ENCODE measurements at places on chromosomes 3 and 15.

GRCh38 chr3:155106119-155106518 is 26.0 kb downstream of the MME start:
- DNase-seq: no peak

DNA sequence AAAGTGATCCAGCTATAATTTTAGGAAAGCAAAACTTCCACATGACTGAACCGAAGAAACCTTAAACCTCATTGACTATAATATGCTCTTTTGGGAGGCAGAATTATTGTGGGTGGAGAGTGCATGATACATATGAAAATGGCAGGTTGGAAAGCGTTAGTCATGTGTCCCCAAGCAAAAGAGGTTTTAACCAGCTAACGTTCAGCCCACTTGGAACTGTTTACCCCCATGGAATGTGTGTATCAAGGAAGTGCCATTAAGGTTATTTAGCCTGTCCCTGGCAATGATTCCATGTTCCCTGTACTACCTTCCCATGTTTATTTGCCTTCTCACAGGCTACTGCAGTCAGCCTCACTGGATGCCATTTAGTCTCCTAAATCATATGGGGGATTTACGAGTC is 44.1 kb upstream of the LRRC58 start:
- no peak for DNase-seq

GRCh38 chr15:80744415-80744814 is 34.8 kb upstream of the CEMIP start:
- DNase-seq: no peak

- peak; percentile 3 for DNase-seq
Measured at GRCh38 chr3:154040283-154040682, 80.9 kb upstream of the ARHGEF26 start.

DNA sequence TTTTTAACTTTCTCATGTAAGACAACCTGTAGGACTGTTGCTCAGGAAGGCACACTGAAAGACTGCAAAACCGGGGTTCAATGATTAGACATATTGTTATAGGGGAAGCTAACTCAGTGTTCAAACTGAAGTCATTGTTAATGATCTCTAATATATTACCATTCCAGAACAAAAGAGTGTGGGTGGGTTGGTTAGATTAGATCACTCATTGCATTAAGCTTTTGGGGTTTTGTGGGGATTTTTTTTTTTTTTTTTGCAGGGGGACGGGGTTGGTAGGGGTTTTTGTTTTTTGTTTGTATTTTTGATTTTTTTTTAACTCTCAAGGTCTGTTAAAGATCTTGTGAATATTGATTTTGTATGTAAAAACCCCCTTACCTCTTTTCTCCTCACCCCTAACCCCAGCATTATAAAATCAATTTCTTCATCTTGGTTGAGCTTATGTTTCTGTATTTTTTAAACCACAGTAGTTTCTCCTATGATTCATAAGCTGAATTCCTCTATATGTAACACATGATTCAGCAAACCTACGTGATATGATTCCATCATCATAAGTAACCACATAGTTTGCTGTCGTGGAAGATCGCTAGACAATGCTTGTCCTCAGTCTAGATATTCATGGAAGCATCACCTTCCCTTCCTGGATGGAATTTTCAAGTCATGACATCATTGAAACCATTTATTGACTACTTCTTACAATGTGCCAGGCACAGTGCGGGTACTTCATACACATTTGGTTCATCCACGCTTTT is 544.1 kb upstream of the MDFIC2 start:
- DNase-seq: no peak

- no peak for DNase-seq
Measured at GRCh38 chr3:190886945-190887344, 24.5 kb upstream of the GMNC start.

DNA sequence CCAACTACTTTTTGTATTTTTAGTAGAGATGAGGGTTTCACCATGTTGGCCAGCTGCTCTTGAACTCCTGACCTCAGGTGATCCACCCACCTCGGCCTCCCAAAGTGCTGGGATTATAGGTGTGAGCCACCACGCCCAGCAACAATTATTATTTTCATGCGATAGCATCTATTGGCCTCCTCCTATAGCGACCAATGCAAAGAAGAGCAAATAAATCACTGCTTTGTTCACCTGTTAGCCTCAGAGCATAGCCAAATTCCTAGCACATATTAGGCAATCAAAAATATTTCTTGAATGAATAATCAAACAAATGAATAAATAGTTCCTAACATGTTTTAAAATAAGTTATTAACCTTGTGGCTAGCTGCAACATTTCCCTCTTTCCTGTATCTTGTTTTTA is 36.8 kb upstream of the TNFSF10 start:
- no peak for DNase-seq

GRCh38 chr3:85387913-85388505 is 429.2 kb downstream of the CADM2 start:
- no peak for DNase-seq

DNA sequence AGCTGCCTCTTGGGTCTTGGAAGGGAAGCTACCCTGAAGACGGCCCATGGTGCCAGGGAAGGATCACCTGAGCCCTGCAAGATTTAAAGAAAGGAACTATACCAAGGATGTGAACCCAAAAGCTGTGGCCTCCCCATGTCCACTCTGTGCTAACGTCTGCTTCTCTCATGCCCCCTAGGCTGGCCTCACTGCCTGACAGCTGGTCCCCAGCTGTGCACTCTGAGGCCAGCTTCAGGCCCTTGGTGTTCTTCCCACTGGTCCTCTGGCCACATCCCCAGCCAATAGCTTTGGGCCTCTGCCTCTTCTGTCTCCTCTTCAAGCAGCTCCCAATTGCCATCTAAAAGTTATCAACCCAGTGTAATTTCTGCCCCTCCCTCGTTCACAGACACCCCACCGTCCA is 5.2 kb upstream of the LRRK1 start:
- no peak for DNase-seq

- no peak for DNase-seq
Measured at GRCh38 chr3:168213920-168214319, 118.2 kb upstream of the GOLIM4 start.

- DNase-seq: no peak
Measured at GRCh38 chr15:69358850-69359249, 55.3 kb upstream of the KIF23 start.

DNA sequence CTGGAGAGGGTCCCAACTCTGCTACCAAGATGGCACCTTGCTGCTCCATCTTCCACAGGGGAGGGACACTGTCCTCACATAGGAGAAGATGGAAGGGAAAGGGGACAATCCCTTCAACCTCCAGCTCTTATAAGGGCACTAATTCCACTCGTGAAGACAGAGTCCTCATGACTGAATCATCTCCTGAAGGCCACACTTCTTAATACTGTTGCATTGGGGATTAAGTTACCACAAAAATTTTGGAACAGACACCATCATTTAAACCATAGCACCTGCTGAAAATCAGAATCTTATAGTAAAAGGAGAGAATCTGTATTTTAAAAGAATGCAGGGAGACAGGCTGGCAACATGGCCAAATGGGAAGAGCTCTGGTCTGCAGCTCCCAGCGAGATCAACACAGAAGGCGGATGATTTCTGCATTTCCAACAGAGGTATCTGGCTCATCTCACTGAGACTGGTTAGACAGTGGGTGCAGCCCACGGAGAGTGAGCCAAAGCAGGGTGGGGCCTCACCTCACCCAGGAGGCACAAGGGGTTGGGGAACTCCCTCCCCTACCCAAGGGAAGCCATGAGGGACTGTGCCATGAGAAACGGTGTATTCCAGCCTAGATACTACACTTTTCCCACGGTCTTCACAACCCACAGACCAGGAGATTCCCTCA is 69.4 kb upstream of the LIPC start:
- peak; percentile 18 for DNase-seq

DNA sequence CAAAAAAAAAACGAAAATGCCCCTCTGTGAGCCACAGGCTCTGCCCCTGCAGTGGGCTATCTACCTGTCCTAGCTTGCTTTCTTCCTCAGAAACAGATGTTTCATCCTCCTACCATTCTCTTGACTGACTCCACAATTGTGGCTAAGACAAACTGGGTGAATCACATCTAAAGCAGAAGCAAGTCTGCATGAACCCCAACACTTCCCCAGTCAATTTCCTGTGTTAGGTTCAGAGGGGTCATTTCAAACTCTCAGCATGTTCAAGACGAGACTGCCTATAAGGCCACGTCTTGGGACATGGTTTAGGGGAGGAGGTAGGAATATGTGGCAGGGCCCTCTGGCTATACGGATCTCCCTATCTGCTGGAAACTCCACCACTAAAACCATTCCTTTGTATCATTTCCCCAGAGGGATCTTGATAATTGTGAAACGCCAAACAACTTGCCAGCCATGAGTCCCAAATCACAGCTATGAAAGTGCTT is 28.6 kb upstream of the ANKDD1A start:
- no peak for DNase-seq

DNA sequence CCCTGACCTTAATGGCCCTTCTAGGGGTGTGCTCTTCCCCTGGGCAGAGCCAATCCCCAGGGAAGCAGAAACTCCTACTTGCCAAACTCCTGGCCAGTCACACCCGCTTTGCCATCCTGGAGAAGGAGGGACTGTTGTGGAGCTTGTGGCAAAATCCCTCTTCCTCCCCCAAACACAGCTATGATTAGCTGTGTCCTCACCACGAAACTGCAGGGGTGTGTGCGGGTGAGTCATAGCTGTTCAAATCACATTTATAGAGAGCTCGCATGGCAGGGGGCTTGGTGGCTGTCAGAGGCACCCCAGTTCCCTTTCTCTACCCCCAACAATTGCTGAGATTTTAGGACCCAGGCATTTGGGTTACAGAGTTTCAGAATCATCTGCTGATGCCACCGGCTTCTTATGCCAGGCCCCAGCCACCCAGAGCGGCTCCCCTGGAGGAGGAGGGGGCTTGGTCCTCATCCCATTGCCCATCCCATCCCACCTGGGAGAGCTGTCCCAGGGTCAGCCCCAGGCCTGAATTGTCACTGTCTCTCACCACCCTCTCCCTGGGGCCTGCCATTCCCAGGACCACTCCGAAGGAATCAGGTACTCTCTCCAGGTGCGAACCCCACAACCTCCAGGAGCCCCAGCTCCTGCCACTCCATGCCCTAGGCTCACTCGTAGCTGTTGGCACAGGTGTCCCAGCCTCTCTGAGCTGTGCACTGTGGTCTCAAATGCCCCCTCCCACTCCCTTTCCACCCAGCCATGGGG is 28.8 kb upstream of the MAGEF1 start:
- DNase-seq: no peak

DNA sequence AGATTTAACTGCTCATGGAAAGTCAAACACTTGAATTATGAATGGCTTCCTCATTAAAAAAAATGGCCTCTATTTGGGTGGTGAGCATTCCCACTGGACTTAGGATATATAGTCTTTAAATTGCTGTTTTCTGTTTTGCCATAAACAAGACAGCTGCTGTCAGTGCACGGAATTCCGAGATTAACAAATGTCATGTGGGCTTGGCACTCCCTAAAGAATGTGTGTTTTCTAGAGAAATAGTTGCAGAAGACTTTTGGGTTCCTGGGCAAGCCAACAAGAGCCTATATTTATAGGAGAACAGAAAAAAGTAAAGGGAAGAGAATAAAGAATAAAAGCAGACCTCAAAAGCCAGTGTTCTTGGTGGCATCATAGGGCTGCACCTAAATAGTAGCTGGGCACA is 13.6 kb upstream of the TFG start:
- no peak for DNase-seq

- peak; percentile 76 for DNase-seq
Measured at GRCh38 chr3:58471025-58471887, 20.6 kb upstream of the KCTD6 start.

- no peak for DNase-seq
Measured at GRCh38 chr3:127645371-127646015, 16.5 kb downstream of the PODXL2 start.

- no peak for DNase-seq
Measured at GRCh38 chr15:77921664-77922063, 155.8 kb downstream of the TBC1D2B start.

DNA sequence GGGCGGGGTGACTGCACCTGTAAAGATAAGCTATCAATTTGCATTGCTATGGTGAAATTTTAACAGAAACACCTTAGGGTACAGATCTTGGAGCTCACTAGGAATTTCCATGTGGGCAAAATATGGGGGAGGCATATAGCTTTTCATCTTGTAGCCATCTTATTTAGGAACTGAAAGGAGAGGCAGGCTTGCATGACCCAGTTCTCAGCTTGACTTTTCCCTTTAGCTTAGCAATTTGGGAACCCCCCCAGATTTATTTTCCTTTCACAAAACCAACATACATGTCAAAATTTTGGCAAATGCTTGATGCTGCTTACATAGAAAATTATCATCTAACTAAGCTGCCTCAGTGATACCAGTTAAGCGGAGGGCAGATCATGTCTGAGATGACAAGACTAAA is 55.0 kb upstream of the EIF1B start:
- no peak for DNase-seq

GRCh38 chr15:82298032-82298431 is 35.4 kb downstream of the SAXO2 start:
- no peak for DNase-seq

All from CD8-positive, alpha-beta T cell (primary cell).